ENCODE measurements at places on chromosomes 6 and 20. TPM values are rescaled to one million over a fixed set of nuclear protein-coding genes. Genes with fewer than 3 reads are reported as not detected.

Gene IMPG1
- total RNA-seq = not detected

Gene KCNK16
- not detected for total RNA-seq

Gene SLC35D3
- 0.44 TPM for total RNA-seq

Gene KLHDC3
- total RNA-seq = 124 TPM

Gene FAM162B
- total RNA-seq = 0.79 TPM

Gene ASIP
- not detected for total RNA-seq

Gene RSPO4
- total RNA-seq = 8.0 TPM

Gene TCP11
- total RNA-seq = not detected

Gene BPIFB4
- total RNA-seq = not detected

Gene MMP24
- 5.9 TPM for total RNA-seq

Gene SMIM26
- total RNA-seq = 80.3 TPM

Gene RAET1E
- total RNA-seq = not detected

Gene DEFB124
- total RNA-seq = not detected

Gene LY6G5C
- 2.0 TPM for total RNA-seq

Gene EDN1
- total RNA-seq = 0.40 TPM

Gene BPIFA1
- 1.4 TPM for total RNA-seq

Gene FABP7
- total RNA-seq = 1.9 TPM

Gene BPIFB1
- 0.26 TPM for total RNA-seq

Gene NKX2-4
- not detected for total RNA-seq

Gene DZANK1
- total RNA-seq = 16.6 TPM

Gene TXLNB
- 0.07 TPM for total RNA-seq

Measured in endodermal cell (in vitro differentiated cells).